NT2/D1 (cell line): ENCODE measurements at places on chromosomes 4 and X.

DNA sequence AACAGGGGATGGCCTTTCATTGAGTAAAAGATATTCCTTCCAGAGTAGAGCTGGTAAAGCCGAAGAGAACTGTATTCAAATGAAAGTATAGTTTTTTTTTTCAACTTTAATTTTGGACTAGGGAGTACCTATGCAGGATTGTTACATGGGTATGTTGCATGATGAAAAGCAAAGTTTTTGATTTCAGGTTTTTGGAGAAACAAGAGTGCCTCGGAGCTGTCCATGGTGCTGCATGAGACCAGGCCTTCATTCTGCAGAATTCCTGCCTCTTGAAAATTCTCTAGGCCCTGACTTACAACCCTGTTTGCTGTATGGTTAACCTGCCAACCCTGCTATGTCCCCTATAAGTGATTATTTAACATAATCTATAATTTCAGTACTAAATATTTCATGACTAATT, 1065.7 kb upstream of the FTHL17 start:
- peak; percentile 27 for DNase-seq

GRCh38 chr4:39103291-39103690, 41.3 kb downstream of the KLHL5 start:
- no peak for DNase-seq

DNA sequence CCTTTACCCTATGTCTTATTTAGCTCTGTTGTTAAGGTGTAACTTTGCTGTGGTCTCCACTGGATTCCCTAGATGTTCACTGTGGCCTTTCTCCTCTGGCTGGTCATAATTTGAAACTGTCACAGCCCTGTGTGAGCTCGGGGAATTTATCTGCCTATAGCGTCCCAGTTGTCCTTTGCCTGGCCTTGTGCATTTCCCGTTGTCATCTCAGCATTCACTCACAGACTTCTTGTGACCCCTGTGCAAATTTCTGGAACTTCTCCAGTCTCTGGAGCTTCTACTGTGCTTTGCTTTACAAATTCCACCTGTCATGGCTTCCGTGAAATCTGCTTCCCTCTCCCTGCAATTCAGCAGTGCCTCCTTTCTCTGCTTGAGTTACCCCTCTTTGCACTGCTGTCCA, 106.7 kb downstream of the WWC2 start:
- no peak for DNase-seq

DNA sequence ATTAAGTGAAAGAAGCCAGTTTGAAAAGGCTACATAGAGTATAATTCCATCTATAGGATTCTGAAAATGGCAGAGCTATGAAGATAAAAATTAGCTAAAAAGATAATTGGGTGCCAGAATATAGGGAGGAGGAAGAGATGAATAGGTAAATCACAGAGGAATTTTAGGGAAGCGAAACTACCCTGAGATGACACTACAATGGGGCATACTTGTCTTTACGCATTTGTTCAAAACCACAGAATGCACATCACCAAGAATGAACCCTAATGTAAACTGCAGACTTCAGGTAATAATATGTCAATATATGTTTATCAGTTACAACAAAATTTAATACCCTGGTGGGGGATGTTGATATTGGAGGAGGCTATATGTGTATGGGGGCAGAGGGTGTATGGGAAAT, 1342.9 kb downstream of the ADGRL3 start:
- DNase-seq, result no peak

DNA sequence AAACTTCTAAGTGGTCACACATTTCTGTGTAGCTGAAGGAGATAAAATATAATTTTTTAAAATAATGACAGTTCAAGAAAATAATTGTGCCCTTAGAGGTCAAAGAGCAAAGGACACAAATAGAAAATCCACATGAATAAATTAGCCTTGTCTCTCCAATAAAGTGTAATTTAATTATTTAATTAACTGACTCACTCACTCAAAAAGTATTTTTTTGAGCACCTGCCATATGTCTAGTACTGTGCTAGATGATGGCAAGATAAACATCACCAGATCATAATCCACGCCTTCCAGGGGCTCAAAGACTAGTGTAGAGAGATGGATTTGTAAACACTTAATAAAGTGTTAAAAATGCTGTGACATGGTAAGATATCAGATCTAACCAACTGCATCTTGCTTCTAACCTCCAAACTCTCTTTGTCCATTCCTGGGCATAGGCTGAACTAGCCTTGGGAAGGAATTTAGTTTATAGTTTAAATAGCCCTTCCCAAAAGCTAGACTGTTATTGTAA, 112.5 kb downstream of the SCLT1 start:
- no peak for DNase-seq

DNA sequence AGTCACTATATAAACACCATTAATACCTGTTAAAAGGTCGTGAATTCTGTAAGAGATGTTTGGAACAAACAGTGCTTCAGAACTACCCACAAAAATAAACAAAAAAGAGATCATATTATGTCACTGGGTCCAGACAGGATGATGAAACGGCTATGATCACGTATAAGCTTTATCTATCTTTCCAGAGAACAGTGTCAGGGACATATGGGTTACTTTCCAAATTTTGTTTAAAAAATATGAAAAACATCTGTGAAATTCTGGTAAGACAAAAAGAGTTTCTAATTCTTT, 90.0 kb downstream of the SORBS2 start:
- no peak for DNase-seq
